ENCODE measurements at places on chromosomes 6 and 20. TPM values are rescaled to one million over a fixed set of nuclear protein-coding genes. Genes with fewer than 3 reads are reported as not detected.

- no peak for DNase-seq
Measured at GRCh38 chr6:35072051-35072697, 69.0 kb downstream of the TCP11 start.

DNA sequence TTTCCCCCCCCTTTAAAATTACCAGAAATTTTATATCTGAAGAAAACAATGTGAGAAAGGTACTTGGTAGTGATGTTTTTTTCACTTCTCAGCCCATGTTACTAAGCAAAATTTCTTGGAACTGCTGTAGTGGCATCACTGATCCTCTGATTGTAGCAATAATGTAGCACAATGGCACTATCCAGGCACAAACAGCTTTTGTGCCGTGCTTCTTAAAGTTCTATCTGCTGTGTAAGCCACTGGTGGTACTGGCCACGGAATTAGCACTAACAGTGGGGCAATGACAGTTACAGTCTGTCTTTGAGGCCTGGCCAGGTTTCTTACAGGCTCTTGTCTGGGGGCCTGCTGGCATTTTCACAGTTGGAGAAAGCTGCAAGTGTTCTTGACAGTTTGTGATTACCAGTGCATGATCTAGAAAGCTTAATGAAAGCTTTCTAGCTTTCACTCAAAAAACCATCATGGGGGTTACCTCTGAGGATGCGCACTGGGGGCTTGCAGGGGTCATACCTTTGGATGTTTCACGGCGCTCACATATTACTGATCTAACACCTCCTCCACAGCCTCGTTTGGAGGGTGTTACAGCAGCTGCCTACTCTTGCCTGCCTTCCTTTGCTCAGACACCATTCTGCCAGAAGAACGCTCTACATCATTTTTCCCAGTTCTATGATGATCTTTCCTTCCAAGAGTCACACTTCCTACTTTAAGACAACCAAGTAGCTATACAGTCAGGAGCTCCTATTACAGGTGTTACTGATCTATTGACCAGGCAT lies 58.4 kb upstream of the ARMH2 start:
- DNase-seq = no peak

DNA sequence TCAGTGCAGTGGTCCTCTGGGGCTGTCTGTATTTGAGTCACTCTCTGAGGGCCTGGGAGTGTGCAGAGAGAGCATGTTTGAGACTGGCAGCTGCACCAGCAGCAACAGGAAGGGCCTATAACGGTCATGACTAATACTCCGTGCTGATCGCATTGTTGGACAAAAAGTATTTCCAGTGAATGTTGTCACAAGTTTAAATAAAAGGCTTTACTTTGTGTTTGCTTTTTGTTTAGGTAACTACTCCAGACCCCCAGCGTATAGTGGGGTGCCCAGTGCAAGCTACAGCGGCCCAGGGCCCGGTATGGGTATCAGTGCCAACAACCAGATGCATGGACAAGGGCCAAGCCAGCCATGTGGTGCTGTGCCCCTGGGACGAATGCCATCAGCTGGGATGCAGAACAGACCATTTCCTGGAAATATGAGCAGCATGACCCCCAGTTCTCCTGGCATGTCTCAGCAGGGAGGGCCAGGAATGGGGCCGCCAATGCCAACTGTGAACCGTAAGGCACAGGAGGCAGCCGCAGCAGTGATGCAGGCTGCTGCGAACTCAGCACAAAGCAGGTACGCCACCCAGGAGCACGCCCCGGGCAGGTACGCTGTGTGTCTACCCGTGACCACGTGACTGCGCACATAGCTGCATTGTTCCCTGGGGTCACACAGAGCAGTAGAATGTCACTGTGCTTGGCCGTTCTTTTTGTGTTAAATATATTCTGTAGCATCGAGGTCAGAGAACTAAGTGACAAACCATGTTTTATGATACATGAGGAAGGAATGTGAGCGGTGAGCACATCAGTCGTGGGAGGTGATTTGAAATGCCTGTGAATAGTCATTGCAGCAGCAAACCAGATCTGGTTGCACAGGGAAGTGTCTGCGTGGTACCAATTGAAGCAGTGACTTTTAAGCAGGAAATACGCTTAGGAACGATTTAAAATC lies 174.7 kb downstream of the TMEM242 start:
- no peak for DNase-seq

DNA sequence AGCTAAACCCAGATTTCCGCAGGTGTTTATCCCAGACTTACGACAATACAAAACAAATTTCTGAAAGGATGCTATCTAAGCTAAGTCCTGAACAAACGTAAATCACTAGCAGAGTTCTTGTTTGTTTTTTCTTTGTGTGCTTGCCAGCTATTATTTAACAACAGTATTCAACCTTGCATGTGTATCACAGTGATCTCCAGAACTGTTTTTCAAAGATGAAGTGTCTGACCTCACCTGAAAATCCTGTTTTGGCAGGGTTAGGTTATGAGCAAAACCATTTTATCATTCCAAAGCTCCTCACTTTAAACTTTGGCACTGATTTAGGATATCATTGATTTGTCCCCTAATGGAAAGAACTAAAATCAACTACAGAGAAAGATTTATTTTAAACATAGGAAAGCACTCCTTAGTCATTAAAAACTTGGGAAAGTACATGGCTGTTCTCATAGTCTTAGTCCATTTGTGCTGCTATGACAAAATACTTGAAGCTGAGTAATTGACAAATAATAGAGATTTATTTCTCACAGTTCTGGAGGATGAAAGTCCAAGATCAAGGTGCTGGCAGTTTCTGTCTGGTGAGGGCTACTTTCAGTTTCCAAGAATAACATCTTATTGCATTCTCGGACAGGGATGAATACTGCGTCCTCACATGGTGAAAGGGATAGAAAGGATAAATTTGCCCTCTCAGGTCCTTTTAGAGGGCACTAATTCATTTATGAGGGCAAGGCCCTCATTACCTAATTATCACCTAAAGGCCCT lies 20.8 kb upstream of the BMP5 start:
- no peak for DNase-seq

DNA sequence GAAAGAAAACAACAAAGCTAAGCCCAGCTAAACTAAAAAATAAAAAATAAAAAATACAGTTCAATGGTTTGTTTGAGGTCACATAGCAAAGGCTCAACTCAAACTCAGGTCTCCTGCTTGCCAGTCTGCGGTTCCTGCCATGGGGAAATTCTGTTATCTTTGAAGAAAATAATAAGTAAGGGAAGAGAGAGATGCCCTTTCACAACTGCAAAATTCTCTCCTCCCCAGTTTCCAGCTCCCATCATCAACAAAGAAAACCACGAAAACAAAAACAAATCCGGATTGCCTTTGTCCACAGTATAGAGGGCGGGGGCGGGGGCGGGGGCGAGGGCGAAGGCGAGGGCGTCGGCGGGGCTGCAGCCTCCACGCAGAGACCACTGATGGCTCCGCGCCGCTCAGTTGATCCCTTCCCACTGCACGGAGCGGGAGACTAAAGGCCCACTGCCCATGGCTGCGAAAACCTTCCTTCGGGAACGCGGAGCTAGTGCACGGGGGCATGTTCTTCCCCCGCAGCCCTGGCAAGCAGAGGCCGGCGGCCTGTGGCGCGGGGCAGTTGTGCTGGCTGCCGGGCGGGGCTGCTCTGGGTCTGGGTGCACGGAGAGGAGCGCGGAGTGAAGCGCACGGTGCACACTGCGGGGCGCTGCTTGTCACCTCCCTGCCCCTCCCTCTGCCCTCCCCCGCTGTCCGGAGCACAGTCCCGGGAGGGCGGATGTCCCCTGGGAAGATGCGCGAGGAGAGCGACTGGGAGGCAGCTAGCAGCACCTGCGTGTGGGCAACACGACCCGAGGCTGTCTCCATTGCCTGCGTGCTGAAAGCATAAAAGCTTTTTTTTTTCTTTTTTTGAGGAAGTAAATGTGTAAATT lies 54.1 kb upstream of the TPD52L1 start:
- no peak for DNase-seq

GRCh38 chr20:7996898-7997297 lies 22.7 kb downstream of the TMX4 start:
- DNase-seq = no peak

- DNase-seq = no peak
Measured at GRCh38 chr6:14735956-14736486, 509.8 kb upstream of the JARID2 start.

DNA sequence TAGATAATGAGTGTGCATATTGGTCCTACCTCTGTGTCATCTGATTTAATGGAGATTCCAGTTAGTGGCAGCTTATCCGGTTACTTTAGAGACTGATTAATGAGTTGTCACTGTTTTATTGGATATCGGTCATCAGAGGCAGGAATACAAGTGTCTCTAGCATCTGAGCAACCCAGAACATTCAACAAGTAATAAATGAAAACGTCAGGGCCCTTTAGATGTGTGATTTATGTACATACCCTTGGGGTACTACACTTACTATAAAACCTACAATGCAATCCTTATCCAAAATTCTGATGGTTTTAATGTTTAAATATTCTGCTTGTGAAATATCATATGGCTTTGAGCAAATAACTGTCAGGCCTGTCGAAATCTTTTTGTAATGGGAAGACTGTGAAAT lies 1117.9 kb upstream of the FLRT3 start:
- no peak for DNase-seq

GRCh38 chr20:35462351-35462750 lies 7.0 kb downstream of the CEP250 start:
- DNase-seq = no peak

- DNase-seq = no peak
Measured at GRCh38 chr6:63543982-63544381, 28.3 kb upstream of the LOC128125822 start.

DNA sequence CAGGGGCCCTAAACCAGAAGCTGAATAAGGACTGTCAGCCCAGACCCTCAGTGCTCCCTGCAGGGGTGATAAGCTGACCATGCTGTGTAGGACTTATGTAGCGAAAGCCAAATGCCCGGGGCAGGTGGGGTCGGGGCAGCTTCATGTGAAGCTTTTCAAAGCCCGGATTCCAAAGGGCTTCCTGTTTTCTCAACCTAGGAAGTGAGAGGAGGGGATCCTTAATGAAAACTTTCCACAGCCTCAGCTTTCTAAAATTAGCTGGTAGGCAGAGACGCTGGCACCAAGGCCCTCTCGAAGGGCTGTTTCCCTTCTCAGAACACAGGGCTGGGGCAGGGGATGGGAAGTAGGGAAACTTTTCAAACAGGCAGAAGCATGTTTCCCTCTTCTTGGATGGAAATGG lies 148.9 kb downstream of the NFATC2 start:
- no peak for DNase-seq

- no peak for DNase-seq
Measured at GRCh38 chr20:57661746-57662455, 41.7 kb upstream of the ZBP1 start.

- no peak for DNase-seq
Measured at GRCh38 chr20:43736588-43737158, 9.9 kb upstream of the GTSF1L start.

SPDEF gene
- 0.22 TPM for total RNA-seq

SIRPD gene
- not detected for total RNA-seq

KIAA1755 gene
- total RNA-seq = 3.1 TPM

LAMA2 gene
- total RNA-seq = 166 TPM
